Stimulated activated CD4-positive, alpha-beta T cell treated with anti-CD3 and anti-CD28 coated beads, Interleukin-15, amount 100 ng/mL, for 1 hour (primary cell): ENCODE measurements at places on chromosomes 16 and 17.

DNA sequence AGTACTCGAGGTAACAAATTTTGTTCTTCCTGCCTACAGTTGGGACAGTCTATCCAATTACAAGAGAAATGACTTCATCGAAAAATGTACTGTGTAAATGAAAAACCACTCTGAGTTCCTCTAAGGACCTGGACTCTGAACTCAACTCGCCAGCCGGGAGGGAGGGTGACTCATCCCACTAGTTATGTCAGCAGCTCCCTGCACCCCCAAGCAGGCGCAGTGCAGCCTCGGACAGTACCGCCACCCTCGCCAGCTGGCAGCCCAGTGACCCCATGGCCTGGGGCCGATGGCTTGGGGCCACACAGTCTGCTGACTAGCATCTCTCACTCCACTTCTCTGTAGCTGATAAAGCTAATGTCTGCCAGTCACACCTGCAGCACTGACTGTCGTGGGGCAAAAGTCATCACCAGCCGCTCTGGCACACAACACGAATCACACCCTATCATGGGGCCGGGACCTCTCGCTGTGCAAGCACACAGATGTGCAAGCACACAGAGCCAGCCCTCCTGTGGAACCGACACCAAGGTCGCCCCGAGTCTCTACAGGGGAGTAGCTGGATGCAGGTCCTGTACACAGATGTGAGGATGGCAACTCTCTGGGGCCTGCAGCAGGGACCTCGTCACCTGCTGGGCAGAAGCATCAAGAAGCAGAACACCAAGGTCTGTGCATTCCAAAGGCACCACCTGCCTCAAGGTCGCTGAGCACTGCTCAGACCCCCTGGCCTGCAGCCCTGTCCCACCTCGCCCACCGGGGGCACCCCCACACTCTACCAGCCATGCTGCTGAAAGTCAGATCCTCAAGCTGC lies 5.7 kb downstream of the CSNK1D start:
- DNase-seq = no peak

DNA sequence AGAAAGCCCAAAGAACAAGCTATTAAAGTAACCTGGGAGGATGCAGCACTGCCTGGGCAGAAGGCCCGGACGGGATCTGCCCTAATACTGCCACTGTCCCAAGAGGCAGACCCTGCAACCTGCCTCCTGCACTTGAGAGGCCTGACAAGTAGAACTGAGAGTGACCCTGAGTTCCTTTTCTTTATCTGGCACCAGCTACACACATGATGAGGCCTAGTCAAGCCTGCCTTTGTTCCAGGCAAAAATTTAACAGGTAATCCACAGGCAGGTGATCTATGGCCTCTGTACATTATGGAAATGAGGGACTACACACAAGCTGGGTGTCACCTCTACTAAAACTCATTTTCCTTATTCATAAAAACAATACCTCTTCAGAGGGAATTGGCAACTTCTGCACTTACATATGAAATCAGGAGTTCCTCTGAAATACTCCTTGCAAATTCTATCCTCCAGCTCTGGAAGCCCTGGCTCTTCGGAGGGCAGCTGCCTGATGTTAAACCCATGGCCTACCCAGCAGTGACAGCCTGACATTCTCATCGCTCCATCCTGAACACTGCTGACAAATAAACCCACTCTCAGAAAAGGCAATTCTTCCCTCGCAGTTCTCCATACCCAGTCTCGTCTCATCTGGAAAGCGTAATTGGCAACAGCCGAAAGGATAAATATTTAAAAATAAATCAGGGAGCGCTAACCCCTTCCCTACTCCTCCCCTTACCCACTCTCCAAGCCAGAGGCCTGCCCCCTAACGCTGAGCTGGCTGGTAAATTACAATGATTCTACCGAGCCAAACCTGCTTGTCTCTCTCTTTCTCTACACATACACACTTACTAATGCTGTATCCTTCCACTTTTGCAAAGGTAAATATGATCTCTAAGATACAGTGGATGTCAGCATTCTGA lies 2.5 kb upstream of the ZFHX3 start:
- DNase-seq = no peak

DNA sequence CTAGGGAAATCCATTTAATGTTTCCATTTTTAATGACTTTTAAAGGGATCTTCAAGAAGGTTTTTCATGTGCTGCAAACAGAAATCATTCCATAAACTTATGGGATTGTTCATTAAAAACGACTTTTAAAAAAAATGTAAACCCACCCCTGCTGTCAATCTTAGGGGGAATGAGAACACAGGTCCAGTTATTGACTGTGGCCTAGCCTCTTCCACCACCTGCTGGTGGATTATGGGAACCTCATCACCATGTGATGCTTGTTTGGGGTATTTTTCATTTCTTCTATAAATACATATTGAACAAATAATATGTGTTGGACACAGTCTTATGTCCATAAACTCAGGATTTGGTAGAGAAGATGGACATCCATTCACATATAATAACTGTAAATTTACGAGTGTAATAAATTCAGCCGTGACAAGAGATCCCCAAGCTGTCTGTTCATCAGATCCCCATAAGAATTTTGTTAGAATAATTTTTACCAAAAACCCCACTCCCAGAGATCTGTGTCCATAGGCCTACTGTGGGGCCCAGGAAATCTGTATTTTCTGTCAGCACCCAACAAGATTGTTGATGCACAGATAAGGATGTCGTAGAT lies 42.0 kb upstream of the TMC5 start:
- DNase-seq = no peak

GRCh38 chr17:34269969-34270368 lies at the start of gene CCL7:
Gene CCL7 (plus strand): TSS chr17:34270221. CDS start chr17:34270291, 70 bp downstream.
- DNase-seq = no peak

GRCh38 chr16:9500872-9501271 lies 409.4 kb downstream of the HAPSTR1 start:
- DNase-seq = no peak

DNA sequence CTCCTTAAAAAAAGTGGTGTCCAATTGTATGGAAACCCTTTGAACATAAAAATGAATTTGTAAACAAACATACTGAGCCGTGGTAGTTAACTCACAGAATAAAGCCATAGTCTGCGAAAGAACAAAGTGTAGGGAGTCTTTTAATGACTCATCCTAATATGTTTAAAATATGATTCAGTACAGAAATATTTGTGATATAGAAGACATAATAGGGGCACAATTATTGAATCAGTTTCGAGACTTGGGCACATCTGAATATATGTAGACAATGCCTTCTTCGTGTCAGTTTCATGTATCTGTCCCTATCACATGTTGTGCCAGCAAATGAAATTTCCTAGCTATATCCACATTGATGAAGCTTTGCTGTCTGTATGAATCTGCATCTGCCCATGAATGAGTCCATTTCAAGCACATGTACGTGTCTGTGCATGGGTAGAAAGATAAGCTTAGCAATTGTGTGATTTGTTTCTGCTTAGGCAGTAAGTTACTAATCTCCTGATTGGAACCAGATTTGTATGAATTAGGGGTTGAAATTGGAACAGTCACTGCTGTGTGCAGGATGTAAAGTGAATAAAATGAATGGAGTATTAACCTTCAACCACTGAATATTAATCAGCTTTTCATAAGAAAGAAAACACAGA lies 112.5 kb upstream of the SOX9 start:
- DNase-seq = no peak

DNA sequence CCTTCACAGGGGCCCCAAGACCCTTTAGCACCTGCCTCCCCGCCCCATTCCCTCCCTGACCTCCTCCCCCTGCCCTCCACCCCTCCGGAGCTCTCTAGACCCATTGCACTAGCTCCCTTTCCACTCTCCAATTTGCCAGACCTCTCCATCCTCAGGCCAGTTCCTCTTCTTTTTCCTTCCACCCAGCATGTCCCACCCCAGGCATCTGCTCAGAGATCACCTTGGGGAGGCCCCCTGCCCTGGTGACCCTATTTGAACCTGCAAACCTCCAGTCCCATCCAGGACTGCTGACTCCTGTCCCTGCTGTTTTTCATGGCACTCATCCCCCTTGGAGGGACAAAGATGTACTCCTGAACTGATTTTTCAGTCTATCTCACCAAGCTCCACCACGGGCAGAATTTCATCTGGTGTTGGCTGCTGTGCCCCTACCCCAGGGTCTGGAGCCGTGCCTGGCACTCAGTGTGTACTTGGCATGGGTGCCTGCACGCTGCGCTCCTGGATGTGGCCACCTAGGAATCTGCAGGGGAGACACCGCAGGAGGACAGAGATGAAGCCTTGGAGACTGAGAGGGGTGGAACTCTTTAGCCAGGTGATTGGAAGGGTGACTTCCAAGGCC lies 85.6 kb upstream of the CACNG5 start:
- no peak for DNase-seq

DNA sequence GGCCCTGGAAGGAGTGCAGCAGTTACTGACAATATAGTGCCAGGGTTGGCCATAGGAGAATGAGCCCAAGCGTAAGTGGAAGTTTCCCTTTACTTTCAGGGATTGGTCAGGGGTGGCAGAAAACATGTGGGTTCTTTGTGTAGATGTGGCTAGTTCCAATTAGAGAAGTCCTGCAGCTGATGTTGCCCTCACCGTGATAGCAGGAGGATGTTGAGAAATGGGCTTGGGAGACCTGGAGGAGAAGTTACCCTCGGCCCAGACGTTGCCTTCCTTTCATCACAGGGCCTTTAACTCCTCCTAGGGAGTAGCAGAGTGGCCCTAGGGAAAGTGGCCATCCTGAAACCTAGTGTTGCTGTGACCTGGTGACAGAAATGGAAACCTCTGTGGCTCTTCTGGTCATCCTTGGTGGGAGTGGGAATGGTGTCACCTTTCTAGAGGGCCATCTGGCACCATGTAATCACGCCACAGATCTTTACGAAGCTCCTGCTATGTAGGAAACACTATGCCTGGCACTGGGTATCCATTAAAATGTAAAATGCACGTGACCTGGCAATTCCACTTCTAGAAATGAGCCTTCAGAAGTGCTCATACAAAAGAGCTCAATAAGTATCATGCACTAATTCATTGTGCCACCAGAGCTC lies 6.7 kb downstream of the TMEM92 start:
- DNase-seq = no peak

GRCh38 chr16:62102588-62102987 lies 66.3 kb upstream of the CDH8 start:
- no peak for DNase-seq

GRCh38 chr17:16129441-16130205 lies 85.7 kb downstream of the NCOR1 start:
- DNase-seq = no peak

DNA sequence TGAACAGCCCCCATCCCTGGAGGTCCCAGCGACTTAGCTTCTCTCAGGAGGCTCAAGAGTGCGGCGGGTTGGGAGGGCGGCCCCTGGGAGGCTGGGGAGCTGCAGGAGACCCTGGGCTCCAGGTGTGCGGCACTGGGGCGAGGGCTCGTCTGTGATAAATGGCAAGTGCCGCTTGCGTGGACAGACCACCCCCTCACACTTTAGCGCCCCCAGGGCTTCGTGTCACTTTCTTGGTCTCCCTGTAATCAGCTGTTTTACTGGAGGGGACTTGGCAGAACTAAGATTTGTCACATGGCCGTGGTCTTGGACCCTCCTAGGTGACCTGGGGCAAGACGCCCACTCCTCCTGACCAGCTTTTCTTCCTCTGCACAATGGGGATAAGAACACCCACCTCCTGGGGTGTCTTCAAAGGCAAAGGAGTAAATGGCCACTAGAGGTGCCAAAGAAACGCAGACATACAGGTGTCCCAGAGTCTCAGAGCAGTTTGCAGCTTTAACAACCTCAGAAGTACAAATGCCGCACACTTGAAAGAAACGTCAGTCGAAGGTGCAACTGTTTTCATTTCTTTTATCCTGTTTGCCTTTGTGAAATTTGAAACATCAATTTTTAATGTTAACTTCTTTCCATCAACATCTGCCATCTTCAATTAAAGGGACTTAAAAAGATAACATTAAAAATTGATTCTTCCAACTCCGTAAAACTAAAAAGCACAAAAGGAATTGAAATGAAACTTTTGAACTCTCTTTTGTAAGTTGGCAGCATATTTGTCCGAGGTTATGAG lies 946 bp downstream of the OSGIN1 start:
- DNase-seq = no peak

GRCh38 chr17:6554871-6555330 lies 1.5 kb downstream of the PITPNM3 start:
- no peak for DNase-seq

DNA sequence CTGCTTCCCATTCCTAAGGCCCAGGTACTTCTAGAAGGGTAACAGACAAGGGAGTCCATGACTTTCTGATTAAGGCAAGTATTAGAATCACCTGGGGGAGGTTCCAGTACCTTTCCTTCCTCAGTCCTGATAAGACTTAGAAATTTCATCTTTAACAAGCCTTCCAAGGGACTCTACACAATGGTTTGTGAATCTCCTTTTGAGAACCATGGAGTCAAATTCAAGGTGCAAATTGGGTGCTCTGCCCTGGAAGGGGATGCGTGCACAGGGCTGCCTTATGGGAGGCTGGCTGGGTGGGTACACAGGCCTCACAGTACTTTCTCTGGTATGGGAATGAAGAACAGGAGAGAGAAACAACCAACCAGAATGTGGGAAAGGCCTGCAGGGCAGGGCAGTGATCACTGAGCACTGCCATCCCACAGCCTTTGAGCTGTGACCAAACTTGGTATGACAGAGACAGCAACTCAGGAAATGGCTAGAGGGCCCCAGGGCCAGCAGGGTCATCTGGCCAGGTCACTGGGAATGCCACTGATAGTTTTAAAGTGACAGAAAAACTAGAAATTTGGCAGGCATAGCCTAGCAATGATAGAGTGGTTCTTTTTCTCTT lies 3.6 kb upstream of the TMIGD1 start:
- no peak for DNase-seq

GRCh38 chr16:84068783-84069462 lies 26.3 kb upstream of the SLC38A8 start:
- DNase-seq = no peak

DNA sequence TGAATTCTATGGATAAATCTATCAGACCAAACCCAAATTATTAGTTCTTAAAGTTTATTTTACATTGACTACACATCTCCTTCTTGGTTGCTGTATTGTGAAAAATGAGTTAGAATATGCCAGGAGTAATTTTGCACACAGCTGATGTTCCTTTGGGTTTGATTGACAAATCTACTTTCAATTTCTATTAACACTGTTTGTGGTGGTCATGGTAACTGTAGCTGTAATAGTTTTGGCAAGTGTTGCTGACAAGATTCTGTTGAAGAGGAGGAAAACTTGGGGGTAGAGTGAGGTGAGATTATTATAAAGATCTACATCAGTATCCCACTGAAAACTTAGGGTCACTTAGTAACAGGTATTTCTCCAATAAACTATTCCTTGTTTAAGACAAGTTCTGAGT lies 30.3 kb downstream of the MRTFB start:
- no peak for DNase-seq

DNA sequence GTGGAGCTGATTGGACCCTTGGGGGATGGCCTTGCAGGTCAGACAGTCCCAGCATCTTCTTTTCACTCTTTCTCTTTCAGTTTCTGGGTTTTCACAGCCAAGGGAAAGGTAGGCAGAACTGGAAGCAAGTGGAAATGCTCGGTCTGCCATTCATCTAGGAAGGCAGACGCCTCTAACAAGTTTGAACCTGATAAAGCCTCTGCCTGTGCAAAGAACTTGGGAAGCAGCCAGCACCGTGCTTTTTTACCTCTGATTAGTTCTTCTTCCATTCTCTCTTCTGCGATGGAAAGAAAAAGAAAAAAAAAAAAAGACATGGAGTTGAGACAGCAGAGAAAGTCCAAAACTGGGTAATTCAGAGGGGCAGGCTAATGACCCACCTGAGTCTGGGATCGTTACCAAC lies 997.8 kb upstream of the EEF2KMT start:
- DNase-seq = no peak

- DNase-seq = no peak
Observed at GRCh38 chr16:81738783-81739496, 40.2 kb upstream of the PLCG2 start.

- peak; percentile 58 for DNase-seq
Observed at GRCh38 chr17:28738680-28739384, 5.0 kb upstream of the TRAF4 start.

- no peak for DNase-seq
Observed at GRCh38 chr17:80362428-80363119, 52.4 kb upstream of the ENDOV start.
